NCI-H510A treated with DMSO at 0.1 percent for 48 hours (cell line): ENCODE measurements at places on chromosomes 16 and 17.

DNA sequence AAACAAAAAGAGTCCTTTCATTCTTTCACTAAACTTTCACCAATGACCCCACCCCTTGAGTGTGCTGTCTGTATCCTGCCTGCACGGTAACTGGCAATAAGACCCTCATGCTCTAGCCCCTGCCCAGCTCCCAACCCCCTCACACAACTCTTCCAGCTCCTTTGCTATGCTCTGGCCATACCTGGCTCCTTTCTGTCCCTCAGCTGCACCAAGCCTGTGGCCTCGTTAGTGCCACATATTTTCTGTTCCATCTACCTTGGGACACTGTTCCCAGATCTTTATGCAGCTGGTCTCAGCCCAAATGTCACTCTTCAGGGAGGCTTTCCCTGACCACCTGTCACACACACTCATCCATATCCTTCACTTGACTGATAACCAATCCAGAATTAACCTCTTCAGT, 47.3 kb downstream of the C16orf82 start:
- DNase-seq, result no peak

DNA sequence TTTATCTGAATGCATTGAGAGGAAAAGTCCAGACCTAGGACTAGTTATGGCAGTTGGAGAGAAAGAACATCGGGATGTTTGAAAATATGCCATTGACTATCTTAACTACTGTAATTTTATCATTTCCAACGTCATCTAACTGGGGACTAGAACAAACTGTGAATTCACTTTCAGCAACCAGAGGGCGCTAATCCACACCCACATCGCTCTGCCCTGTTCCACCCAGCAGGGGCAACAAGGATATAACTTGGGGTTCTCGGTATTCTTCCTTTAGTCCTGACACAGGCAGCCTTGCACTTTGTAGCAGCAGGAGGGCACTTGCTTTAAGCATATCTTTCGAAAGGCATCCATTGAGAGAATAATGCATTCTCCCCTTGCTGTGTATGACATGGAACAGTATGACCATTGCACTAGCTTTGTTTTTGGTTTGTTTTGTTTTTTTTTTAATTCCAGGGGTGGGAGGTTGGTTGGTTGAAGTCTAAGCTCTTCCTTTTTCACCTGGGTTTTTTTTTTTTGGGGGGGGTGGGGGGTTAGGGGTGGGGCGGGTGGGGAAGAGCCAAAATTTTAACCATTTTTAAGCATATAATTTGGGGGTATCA, 31.5 kb downstream of the SIAH1 start:
- peak; percentile 65 for DNase-seq

DNA sequence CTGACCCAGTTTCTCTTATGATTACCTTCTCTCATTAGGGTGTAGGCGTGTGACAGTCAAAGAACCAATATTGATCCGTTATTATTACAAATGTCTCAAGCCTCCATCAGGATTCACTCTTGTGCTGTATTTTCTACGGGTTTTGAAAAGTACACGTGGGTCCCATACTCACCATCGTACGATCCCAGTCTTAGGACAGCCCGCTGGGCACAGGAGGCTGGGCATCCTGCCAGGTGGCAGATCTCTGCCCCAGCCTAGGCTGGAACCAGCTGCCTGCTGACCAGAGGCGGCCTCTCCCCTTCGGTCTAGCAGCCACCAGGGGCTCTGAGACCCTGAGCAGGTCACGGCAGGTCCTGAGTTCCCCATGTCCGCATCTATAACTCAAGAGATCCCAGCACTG, 2.0 kb upstream of the METRNL start:
- no peak for DNase-seq

- DNase-seq, result no peak
These were observed 278.4 kb upstream of the FOXF1 start for GRCh38 chr16:86231996-86232350.

DNA sequence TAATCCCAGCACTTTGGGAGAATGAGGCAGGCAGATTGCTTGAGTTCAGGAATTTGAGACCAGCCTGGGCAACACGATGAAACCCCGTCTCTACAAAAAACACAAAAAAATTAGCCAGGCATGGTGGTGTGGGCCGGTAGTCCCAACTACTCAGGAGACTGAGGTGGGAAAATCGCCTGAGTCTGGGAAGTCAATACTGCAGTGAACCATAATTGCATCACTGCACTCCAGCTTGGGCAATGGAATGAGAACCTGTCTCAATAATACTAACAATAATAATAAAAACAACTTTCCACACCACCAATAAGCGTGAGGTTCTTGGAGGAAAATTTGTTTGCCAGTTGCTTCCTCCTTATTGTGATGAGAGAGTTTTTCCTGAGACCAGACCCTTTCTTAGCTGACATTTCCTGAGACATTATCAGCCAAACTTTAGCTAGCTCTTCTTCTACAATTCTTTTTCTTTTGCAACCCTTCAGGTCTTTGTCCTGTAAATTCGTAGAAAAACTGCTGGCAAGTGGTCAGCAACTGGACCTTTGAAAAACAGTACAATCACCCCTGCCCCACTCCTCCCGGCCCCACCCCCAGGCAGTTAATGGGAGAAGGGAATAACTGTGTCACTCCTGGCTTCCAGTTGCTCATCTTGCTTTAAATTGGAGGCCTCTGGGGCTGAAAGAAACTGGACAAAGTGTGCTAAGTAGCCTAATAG, 3.5 kb upstream of the EZH1 start:
- DNase-seq, result no peak

DNA sequence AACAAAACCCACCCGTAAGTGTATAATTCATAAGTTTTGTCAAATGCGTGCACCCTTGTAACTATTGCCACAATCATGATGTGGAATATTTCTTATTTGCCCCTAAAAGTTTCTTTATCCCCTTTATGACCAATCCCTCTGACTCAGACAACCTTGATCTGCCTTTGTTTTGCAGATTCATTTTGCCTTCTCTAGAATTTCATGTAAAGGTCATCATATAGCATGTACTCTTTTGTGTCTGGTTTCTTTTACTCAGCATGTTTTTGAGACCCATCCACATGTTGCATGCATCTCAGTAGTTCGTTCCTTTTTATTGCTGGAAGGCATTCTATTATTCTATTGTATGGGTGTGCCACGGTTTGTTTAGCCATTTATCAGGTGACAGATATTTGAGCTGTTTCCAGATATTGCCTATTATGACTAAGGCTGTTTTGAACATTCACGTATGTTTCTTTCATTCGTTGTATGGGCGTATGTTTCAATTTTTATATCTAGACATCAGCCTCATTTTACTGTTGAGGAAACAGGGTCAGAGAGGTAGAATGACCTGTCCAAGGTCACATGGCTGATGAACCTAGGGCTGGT, 192.4 kb downstream of the RAB11FIP4 start:
- no peak for DNase-seq

GRCh38 chr17:65751263-65751662, 189.8 kb upstream of the AXIN2 start:
- DNase-seq, result no peak

GRCh38 chr16:57391300-57391699, 13.3 kb upstream of the CCL17 start:
- DNase-seq, result no peak

GRCh38 chr17:63549289-63549945, 860 bp upstream of the DCAF7 start:
- DNase-seq, result no peak

- DNase-seq, result no peak
These were observed 18.0 kb downstream of the HS3ST3B1 start for GRCh38 chr17:14318918-14319205.

GRCh38 chr16:13100970-13101369, 199.6 kb downstream of the SHISA9 start:
- DNase-seq, result no peak

GRCh38 chr17:48754500-48755261, 26.1 kb upstream of the HOXB13 start:
- DNase-seq, result no peak

- DNase-seq, result no peak
These were observed 6.1 kb downstream of the TBX21 start for GRCh38 chr17:47739150-47739549.

DNA sequence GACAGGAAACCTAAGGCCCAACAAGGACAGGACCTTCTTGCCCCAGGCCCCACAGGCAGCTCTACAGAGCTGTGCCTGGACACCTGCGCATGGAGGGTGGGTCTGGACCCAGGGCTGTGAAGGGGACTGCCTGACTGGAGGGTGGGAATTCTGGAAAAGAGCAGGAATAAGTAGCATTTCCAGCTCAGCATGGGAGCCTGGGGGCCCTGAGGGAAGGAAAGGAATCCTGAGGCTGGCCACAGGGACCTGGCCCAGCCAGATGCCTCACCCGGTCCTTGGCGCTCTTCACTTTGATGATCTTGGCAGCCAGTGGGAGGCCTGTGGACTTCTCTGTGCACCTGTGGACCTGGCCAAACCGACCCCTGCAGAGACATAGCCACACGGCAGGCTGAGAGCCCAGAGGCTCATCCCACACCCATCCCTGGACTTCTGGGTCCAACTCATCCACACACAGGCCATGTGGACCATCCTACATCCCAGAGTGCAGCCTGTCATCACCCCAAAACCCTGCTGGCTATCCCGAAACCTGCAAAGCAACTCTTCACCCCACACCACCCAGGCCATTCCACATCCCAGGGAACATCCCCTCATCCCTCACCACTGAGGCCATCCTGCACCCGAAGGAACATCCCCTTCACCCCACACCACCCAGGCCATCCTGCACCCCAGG, 18.7 kb downstream of the MYLK3 start:
- DNase-seq, result no peak

GRCh38 chr16:29813644-29814562, 1.9 kb downstream of the PRRT2 start:
- no peak for DNase-seq

- DNase-seq, result peak; percentile 87
These were observed 499.1 kb downstream of the KCNJ2 start for GRCh38 chr17:70668276-70668937.

GRCh38 chr17:66480802-66481201, 178.4 kb downstream of the PRKCA start:
- DNase-seq, result no peak

GRCh38 chr17:32541640-32542039, 54.8 kb downstream of the CDK5R1 start:
- no peak for DNase-seq

DNA sequence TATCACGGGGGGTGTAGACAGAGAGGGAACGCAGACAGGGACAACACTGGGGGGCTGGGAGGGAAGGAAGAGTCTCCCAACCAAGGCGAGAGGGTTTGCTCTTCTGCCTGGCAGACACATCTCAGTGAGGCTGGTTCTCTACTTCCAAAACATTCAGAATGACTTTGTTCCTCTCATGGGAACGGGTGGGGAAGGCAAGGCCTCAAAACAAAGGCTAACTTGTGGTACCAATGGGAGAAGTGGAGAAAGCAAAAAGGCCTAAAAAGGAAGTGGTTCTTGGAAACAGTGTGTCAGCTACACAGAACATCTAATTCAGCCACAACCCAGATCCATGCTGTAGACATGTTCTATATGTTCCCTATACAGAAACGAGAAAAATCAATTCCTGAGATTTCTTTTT, 7.5 kb downstream of the FLOT2 start:
- DNase-seq, result no peak

GRCh38 chr16:65532258-65532657, 410.4 kb upstream of the CDH11 start:
- no peak for DNase-seq

DNA sequence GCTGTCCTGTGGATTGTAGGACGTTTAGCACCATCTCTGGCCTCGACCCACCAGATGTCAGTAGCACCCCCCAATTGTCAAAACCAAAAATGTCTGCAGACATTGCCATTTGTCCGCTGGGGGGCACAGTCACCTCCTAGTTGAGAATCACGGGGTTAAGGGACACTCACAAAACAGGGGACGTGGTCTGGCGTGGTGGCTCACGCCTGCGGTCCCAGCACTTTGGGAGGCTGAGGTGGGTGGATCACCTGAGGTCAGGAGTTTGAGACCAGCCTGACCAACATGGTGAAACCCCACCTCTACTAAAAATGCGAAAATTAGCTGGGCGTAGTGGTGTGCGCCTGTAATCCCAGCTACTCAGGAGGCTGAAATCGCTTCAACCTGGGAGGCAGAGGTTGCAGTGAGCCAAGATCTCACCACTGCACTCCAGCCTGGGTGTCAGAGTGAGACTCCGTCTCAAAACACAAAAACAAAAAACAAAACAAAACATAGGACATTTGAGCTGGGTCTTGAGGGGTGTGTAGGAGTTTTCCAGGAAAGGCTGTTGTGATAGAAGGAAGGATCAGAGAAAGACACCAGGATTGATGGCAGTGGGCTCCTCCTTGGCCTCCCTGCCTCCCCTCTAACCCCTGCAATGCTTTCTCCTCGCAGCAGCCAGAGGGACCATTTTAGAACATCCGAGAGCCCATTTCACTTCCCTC, 171.8 kb upstream of the GSE1 start:
- no peak for DNase-seq

DNA sequence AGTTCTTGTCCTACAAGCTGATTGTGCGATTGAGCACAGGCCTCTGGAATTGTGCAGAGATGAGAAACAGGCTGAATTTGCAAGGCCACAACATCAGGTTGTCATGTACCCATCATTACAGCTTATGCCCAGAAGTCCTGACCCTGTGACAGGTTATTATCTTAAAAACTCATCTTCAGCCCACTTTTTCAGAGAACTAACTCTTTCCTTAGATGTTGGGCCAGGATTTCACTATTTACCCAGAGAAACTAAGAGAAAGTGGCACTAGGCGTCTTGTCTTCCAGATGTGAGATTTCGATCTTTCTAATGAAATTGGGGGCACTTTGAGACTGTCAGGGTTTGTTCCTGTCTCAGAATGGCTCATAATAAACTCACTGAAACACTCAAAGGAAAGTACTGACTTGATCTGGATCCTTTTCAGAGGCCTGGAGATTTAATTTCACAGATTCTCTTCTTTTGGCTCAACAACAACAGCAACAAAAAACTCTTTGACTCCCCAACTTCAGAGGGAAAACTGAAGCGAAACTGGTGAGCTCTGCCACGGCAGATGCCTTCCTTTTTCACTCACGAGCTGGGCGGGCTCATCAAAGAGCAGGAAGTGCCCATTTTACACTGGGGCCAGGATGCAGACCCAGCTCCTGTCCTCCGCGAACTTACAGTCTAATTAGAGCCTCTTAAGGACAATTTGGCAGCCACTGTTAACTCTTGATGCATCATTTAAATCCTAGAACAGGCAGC, 17.7 kb upstream of the SLC12A3 start:
- DNase-seq, result no peak

DNA sequence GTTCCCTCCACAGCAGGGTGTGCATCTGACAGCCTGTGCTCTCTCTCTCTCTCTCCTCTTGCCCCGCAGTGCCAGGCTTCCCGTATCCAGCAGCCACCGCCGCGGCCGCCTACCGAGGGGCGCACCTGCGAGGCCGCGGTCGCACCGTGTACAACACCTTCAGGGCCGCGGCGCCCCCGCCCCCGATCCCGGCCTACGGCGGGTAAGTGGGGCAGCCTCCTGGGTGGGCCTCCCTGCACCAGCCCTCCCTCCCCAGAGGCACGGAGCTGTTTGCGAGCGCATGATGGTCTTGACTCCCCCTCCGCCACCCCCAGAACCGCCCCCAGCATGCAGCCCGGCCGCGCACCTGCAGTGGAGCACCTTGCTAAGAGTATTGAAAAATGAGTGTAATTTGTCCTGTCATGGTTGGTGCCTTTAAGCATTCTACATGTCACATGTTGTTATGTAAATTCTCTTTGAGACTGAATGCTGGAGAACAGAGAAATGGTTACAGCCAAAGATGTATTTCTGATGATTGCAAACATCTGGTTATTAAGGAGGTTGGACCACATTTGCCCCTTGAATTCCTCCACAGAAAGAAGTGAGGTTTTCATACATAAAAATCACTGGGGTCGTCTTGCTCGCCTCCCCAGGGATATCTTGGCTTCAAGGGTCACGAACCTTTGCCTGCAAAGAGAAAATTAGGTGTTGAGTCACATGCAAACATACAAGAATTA, 321.3 kb downstream of the RBFOX1 start:
- no peak for DNase-seq
